GM12892 (cell line): ENCODE measurements at places on chromosomes 3 and 15.

DNA sequence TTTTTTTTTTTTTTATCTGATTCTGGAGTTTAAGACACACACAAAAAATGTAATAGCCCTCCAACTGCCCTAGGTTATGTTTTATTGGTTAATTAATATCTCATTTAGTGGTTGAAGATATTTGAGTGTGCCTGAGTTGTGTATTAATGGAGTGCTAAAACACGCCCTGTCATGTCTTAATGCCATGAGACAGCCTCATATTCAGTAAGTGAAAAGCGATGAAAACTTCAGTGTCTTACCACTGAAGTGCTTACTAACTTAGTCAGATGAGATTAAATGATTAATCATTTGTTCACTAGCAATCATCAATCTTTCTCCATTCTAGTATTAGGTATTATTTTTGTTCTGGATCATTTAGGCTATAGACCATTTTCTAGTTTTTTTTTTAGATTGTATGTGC lies 544.7 kb upstream of the ROBO2 start:
- DNase-seq: no peak

DNA sequence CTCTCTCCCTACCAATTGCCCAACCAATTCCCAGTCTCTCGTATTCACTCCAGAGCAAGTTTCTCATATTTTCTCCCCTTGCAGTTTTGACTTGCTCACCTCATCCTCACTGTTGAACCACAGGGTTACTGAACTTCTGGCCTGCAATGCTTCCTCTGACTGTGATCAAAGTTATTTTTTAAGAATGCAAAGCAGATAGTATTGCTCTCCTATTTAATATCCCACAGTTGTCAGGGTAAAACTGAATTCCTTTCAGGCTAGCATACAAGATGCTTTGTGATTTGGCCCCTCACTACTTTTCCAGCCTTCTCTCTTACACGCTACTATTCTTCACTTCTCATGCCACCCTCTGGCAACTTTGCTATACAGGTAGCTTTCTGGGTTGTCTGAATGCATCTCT lies 80.9 kb downstream of the LRRFIP2 start:
- DNase-seq: no peak

GRCh38 chr3:105525531-105525930 lies 158.8 kb downstream of the ALCAM start:
- no peak for DNase-seq

DNA sequence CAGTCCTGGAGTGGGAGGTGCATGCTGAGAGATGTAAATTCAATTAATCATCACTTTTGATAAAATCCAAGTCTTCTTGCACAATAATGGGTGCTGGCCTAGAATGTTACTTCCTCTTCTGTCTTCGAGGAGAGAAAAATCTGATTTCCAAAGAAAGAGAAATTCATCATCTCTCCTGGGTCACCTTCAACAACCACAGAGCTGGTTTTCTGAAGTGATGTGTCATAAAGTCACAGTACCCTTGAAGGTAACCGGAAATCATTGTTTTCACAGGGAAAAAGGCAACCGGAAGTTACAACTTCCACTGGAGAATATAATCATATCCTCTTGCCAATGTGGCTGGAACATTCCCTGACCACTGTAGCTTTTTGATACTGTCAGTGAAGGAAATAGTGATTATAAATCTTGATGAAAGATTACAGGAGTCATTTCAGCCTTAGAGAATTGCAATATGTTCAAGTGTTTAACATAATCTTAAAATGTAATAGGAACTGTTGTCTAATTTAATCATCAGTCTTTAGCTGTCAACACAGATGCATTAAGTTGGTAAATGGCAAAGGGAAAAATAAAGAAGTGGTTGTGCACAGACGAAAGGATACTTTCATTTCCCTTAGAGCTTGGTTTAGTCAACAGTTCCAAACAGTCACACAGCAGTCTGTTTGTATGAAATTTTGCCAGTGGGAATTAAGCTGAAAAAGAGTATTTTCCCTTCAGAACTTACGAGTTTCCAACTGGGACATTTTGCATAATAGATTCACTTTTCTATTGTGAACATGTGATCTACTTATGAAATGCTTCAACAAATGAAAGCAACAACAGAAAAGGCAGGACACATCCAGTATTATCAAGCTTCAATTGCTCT lies 106.5 kb upstream of the SLC4A7 start:
- DNase-seq: no peak
